ENCODE measurements at places on chromosomes 12 and 14.
A peak's percentile ranks its signal among the peaks of the same experiment; 100 is the strongest.

DNA sequence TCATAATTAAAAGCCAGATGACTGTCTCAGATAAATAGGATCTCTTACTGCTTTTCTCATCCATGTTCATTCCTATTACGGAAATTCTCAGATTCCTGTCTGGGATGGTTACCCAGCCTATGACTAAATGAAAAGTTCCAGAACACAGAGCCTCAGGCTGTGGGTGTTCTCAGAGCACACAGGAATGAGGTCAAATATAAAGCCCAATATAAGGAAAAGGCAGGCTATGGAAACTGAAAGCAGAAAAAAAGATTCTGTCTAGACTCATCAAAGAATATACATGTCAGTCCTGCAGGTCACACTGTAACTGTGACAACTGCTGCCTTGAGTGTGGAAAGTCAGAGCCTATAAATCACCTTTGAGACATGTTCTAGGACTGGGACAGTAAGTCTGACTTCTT, 64.3 kb downstream of the DCAF5 start:
- no peak for DNase-seq

DNA sequence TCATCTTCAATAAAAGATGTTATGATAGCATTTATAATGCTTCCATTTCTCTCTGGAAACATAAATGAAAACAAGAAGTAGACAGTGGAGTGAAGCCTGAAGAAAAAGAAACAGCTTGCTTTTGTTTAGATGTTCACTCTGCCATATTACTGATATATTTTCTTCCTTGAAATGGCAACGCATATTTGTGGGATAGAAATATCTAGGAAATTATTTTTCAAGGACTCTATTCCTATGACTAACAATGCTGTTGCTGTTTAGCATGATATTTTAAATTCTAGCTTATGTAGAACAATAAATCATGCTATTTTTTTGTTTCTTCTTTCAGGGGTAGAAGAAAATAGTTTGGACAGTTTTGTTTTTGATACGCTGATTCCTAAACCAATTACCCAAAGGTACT, 359.0 kb downstream of the NAV3 start:
- no peak for DNase-seq

GRCh38 chr12:84813780-84814663, 98.6 kb downstream of the SLC6A15 start:
- DNase-seq, result no peak

DNA sequence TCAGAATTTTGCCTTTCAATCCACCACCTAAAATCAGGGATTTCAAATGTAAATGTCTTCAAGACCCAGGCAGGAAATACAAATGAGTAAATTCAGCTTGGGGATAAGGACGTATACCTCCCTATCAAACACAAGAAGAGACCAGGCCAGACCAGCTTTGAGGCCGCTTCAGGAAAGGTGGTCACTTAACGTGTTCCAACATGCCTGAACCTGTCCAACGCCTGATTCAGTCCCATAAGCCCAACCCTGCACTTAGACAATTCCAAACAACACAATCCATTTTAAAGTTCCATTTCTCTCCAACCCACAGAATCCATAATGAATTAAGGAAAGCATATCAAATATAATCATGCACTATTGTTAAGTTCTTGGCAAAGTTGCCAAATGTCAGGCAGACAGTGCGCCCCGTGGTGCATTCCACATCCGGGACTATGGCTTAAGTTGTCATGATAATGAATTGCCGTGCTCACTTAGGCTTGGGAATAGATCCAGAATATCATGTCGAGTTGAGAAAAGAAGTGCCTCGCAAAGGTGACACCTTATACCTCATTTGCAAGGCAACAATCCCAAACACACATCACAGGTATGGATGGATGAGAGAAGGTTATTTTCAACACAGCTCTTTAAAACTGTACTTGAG, 35.5 kb downstream of the CCDC60 start:
- no peak for DNase-seq

DNA sequence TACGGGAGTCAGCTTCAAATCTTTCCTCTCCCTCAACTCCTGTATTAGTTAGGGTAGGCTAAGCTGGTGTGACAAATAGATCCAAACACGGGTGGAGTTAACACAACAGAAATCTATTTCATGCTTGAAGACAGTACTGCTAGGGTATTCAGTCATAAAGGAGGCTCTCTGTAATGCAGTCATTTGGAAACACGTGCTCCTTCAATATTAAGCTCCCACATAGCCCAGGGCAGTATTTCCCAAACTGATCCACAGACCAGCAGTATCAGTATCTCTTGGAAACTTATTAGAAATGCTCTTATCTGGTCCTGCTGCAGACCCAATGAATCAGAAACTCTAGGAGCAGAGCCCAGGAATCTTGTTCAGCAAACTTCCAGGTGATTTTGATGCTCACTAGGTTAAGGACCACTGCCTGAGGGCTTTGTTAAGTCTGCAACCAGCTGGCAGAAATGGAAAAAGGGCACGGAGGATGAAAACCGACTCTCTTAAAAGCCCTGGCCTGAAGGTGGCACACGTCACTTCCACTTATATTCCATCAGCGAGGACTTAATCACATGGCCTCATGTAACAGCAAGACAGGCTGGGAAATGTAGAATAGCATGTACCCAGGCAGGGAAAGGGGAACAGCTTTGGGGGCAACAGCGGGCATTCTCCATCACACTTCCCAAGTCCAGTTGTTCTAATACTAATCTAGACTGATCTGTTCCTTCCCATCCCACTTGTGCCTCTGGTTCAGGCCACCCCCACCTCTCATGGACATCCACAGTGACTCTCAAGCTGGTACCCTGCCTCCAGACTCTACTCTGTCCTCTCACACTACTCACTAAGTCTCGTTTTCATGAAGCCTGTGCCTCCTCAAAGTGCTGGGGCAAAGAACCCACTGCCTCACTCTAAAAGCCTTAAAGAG, 38.2 kb upstream of the RIC8B start:
- DNase-seq, result peak; percentile 81

DNA sequence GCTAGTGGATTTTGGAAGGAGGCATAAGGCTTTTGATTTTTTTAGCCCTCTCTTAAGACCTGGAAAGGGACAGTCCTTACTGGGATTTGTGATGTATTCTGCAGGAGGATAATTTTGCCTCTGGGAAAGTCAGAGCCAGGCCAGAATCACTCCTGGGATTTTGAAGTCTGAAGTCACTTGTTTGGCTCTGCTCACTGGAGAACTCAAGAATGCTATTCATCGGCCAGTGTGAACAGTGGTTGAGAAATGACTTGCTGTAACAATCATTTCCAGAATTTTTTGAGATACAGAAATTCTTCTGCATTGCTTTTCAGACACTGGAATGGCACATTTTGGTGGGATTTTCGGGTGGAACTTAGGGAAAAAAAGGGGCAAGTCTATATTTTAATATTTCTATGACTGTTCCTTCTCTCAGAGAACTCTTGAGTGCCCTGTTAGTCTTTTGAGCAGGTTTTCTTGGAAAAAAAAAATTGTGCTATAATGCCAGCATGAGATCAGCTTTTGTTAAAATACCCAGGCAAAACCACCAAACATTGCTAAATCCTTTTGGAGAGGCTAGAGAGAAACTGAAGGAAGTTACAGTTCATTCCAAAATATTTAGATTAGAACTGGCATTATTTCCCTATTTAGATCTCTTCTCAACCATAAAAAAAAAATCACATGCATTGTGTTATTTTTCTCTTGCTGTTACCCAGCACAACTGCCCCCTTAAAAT, 26.1 kb upstream of the BHLHE41 start:
- DNase-seq, result peak; percentile 40

GRCh38 chr12:57109207-57110103, 1.7 kb downstream of the STAT6 start:
- no peak for DNase-seq

- DNase-seq, result peak; percentile 80
These were observed 46.8 kb downstream of the TMEM117 start for GRCh38 chr12:43882578-43883178.

- no peak for DNase-seq
These were observed 1.3 kb upstream of the TEAD4 start for GRCh38 chr12:2957816-2958431.

DNA sequence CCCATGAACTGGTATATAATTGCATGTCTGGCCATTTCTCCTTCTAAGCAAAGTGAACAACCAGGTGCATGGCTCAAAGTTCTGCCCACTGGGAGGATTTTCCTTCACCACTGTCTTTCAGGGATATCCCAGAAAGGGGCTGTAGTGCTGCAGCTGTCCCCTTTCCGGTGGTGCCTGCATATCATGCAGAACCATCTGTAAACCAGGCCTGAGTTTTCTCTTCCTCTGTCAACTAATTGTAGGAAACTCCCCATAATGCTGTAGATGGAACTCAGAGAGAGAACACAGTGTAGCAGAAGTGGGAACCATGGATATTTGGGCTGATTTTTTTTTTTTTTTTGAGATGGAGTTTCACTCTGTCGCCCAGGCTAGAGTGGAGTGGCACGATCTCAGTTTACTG, 45.6 kb upstream of the CRY1 start:
- no peak for DNase-seq

- no peak for DNase-seq
These were observed 152.8 kb upstream of the MAX start for GRCh38 chr14:65255029-65255545.

DNA sequence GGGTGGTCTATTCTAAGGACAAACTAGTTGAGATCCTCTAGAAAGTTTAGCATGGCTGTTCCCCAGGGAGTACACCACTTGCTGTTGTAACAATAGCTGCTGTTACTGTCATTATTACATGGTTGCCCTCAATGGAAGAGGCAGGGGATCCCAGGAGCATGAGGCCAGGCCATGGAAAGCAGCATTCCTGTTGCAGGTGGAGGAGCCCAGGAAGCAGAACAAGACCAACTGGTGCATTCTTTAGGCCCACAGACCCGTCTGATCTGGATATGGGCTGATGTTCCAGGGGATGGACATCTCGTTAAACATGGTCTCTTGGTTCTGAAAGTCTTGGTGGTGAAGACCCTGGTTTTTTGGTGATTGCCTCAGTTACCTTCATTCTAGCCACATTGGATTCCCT, 109.2 kb upstream of the WSCD2 start:
- DNase-seq, result no peak

DNA sequence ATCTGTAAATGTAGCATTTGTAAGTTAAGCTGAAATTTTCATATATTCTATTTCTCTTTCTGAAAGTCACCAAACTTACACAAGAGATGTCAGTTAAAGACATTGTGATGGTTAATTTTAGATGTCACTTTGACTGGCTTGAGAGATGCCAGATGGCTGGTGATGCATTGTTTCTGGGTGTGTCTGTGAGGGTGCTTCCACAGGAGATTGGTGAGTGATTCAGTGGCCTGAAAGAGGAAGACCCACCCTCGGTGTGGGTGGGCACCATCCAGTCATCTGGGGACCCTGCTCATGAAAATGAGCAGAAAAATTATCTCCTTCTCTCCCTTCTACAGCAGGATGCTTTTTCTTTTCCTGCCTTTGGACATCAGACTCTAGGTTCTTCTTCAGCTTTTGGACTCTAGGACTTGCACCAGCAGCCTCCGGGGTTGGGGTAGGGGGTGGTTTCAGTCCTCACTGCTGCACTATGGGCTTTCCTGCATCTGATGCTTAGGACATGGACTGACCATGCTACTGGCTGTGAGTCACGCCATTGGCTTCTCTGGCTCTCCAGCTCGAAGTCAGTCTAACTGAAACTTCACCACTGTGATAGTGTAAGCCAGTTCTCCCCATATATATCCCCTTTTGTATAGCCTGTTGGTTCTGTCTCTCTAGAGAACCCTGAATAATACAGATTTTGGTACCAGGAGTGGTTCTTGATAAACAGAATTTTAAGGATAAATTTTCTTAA, 20.9 kb downstream of the PDE6H start:
- no peak for DNase-seq

DNA sequence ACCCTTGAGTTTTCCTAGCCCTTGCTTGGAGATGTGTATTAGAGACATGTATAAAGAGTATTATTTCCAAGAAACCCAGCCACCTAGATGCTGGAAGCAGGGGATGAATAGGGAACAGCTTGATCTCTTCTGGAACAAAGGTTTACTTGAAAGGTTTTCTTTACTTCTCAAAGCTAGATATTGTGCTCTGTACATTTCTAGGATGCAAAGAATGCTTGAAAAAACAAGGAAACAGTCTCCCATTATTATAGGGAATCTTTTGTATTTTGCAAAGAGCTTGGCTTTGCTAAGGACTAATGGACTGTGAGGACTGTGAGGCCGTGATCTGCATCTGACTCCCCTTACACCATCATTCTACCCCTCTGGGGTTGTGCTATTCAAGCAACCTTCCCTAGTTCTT, 77.9 kb downstream of the PRICKLE1 start:
- peak; percentile 69 for DNase-seq

DNA sequence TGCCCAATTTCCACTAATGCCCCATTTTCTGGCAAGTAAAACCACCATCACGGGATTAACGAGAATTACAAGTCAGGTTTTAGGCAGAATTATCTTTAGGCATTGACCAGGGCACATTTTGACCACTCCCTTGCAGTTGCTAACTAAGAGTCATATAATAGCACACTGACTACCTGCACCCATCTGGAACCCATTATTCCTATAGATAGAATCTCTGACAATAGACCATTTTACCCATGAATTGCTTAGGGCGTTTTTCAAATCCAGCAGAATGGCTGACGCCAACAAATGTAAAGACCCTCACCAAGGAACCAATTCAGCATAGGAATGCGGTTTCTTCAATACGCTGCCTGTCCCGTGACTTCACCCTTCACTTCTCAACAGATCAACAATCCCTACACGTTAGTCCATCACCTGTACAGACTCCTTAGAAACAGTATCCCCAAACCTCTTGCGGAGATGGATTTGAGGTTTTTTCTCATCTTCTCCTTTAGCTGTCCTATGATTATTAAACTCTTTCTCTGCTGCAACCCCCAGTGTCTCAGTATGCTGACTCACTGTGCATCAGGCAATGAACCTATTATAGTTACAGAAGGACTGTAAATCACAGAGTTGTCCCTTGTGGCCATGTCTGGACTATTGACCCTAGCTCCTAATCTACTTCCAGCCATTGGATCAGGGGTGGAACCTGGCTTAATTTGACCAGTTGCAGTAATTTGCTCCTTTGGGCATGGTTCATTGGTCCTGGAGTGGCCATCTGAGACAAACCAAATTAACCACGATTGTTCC, 177.3 kb upstream of the PLXNC1 start:
- no peak for DNase-seq

DNA sequence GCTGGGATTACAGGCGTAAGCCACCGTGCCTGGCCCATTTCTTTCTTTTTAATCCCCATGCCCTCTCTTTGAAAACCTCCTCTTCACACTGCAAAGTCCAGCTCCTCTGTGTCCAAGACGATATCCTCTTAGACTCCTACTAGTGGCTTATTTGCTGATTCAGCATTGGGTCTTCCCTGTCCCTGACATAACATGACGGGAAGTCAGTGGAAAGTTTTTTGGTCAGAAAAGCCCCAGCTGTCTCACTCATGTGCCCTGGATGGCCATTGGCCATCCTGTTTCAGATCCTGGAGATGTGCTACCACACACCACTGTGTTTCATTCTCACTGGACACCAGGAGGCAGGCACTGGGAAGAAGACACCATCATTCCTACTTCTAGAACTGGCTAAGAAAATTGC, 102.6 kb upstream of the MED13L start:
- DNase-seq, result no peak

- DNase-seq, result no peak
These were observed 88.9 kb downstream of the ESRRB start for GRCh38 chr14:76464856-76465255.

Data from SK-MEL-5 (cell line).